Globus pallidus (tissue), 1 donor: ENCODE measurements at places on chromosomes 13 and 19.

DNA sequence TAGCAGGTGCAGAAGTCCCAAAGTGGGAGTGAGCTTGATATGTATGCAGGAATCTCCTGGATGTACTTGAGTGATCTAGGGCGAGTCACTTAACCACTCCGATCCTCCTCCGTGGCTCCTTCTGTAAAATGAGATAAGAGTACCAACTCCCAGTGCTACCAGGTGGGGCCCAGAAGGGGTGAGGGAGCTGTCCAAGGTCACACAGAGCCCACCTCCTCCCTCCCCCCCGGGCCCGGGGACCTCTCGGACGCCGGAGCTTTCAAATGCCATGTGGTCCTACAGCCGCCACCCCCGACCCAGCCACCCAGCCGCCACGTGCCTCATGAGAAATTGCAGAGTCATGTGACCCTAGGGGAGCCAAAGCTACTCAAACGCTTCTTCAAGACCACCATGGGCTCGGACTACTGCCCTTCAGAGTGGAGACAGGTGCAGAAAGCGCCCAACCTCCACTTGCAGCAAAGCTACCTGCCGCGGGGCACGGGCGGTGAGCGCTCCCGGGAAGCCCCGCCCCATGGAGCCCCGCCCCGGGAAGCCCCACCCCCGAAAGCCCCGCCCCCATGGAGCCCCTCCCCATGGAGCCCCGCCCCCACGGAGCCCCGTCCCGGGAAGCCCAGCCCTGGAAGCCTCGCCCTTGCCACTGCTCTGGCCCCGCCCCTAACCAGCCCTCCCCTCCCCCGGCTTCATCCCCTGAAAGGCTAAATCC is 10.1 kb upstream of the ZNF358 start:
- no peak for DNase-seq

- no peak for DNase-seq
Observed at GRCh38 chr19:57078802-57079201, 41.0 kb upstream of the USP29 start.

DNA sequence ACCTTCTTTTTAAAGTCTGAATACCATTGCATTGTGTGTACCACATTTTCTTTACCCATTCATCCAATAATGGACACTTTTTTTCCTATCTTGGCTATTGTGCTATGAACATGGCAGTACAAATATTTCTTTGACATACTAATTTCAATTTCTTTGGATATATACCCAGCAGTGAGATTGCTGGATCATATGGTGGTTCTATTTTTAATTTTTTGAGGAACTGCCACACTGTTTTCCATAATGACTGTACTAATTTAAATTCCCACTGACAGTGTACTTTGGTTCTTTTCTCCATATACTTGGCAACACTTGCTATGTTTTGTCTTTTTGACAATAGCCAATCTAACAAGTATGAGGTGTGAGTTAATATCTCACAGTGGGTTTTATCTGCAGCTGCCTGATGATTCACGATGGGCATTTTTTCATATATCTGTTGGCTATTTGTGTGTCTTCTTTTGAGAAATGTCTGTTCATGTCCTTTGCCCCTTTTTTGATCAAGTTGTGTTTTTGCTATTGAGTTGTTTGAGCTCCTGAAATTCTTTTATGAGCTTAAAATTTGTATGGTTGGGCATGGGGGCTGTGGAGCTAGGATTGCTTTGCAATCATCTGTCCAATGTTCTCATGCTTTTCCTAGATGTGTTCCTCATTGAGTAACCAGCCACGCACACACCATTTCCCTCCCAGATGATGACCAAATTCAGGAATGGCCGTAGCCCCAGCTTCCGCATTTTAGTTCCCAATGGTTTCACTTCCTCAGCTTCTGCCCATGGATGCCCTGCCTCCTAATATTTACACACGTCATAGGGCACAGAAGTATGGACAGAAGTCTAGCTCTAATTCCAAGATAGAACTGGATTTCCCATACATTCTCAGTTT is 380.0 kb upstream of the SGCG start:
- DNase-seq, result peak; percentile 54

- DNase-seq, result no peak
Observed at GRCh38 chr13:67075239-67075638, 154.9 kb downstream of the PCDH9 start.

DNA sequence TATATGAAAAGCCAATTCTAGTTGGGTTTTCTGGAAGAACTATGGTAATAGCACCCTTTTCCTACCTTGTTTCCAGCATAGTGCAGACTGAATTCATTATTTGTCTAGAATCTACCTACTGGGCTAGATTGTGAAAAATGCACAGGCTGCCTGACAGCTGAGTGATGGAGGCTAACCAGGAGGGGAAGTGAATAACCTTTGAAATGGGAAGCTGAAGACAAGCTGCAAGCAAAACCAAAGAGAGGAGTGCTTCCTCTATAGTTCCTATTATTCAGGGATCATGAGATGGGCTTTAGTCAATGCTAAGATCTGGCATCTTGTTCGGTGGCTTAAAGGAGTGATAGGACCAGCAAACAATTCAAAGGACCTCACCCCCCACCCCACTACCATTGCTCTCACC is 26.9 kb downstream of the MZT1 start:
- no peak for DNase-seq

DNA sequence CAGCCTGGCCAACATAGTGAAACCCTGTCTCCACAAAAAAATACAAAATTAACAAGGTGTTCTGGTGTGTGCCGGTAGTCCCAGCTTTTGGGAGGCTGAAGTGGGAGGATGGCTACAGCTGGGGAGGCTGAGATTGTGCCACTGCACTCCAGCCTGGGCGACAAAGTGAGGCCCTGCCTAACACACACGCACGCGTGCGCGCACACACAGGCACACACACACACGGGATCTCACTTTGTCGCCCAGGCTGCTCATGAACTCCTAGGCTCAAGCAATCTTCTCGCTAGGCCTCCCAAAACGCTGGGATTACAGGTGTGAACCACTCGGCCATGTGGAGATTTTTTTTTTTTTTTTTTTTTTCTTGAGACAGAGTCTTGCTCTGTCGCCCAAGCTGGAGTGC is 3.2 kb upstream of the BTBD2 start:
- DNase-seq, result no peak

GRCh38 chr19:39098365-39099269 is 14.4 kb downstream of the ACP7 start:
- no peak for DNase-seq

GRCh38 chr13:98393873-98394272 is 183.0 kb downstream of the STK24 start:
- DNase-seq, result peak; percentile 53

- no peak for DNase-seq
Observed at GRCh38 chr13:41897126-41897525, 63.8 kb downstream of the VWA8 start.

- no peak for DNase-seq
Observed at GRCh38 chr19:1232652-1233072, 5.1 kb downstream of the CBARP start.

DNA sequence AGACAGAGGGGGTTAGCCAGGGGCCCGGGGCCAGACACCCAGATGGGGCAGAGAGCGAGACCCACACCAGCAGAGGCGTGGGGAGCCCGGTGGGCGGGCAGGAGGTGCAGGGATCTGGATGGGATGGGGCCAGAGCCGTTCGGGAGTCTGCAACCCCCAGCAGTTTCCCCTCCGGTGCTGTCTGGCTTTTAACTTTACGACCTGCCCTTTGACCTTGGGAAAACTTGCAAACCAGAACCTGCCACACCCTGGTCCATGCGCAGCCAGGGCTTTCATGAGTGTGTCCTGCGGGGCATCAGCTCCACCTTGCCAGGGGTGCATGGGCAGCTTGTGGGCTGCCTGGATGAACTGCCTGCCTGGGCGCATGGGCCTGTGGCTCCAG is 9.8 kb downstream of the JOSD2 start:
- no peak for DNase-seq

DNA sequence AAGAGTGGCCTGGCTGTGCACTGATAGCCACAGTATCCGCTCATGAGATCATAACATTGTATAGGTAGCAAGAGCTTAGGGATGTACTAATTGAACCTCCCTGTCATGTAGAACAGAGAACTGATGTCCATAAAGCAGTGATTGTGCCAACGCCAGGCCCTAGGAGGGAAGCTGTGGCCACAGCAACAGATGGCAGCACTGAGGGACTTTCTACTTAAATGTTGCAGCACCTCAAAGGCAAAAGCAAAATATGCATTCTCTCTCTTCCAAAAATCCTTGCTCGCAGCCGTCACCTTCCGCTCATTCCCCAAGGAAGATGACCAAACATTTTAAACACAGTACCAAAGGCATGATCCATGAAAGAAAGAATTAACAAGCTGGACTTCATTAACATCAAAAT is 32.3 kb downstream of the COL4A1 start:
- DNase-seq, result no peak

DNA sequence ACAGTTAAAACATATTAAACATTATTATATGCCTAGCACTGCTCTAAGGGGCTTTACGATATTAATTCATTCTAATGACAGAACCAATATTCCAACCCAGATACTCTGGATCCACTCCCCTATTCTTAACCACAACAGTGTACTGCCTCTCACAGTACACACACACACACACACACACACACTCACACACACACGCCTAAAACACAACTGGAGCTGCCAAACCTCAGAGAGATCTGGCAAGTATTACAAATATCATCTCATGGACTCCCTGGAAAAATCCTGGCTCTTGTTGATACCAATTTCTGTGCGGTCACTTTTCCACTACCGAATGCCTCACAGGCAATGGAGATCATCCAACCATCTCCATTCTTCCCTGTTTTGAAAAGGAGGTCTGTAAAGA is 1.3 kb downstream of the ZNF780A start:
- peak; percentile 1 for DNase-seq

DNA sequence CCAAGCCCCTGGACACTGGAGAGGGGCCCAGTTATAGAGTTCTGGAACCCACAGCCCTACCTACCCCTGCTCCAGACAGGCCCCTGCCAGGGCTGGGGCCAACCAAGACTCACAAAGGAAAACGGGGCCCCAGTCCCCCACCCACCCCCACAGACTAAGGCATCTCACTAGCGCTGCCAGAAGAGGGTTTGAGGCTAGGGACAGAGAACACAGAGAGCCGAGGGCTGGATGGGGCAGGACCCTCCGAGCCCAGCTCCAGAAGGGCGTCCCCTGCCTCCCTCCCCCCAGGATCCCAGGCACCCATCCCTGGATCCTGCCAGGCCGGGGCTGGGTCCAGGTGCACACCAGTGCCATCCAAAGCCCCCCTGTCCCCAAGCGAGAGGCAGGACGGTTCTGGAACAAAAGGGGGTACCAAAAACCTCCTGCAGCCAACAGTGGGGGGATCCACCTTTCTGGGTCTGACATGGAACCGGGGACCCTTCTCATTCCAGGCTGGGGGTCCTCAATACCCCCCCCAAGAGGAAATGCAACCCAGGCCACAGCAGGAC is 4.4 kb upstream of the REXO1 start:
- DNase-seq, result no peak

- DNase-seq, result peak; percentile 98
Observed at GRCh38 chr19:7920519-7921301, 572 bp downstream of the SNAPC2 start.

- no peak for DNase-seq
Observed at GRCh38 chr19:10653482-10653731, 739 bp upstream of the ILF3 start.

DNA sequence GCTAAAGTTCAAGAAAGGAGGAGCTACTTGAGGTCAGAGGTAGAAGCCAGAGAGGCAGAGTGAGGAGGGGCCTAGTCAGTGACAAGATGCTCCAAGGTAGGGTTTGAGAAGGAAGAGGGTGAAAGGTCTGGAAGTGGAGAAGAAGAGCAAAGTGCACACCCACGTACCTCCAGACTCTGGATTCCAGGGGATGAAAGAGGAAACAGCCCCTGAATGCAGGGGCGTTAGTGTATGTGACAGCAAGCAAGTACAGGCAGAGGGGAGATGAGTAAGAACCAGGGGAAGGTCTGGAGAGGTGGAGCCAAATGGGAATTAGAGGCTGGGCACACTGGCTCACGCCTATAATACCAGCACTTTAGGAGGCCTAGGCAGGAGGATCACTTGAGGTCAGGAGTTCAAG is 8.7 kb downstream of the RPS28 start:
- DNase-seq, result no peak

GRCh38 chr13:42039457-42039945 is 8.9 kb upstream of the DGKH start:
- DNase-seq, result peak; percentile 43

DNA sequence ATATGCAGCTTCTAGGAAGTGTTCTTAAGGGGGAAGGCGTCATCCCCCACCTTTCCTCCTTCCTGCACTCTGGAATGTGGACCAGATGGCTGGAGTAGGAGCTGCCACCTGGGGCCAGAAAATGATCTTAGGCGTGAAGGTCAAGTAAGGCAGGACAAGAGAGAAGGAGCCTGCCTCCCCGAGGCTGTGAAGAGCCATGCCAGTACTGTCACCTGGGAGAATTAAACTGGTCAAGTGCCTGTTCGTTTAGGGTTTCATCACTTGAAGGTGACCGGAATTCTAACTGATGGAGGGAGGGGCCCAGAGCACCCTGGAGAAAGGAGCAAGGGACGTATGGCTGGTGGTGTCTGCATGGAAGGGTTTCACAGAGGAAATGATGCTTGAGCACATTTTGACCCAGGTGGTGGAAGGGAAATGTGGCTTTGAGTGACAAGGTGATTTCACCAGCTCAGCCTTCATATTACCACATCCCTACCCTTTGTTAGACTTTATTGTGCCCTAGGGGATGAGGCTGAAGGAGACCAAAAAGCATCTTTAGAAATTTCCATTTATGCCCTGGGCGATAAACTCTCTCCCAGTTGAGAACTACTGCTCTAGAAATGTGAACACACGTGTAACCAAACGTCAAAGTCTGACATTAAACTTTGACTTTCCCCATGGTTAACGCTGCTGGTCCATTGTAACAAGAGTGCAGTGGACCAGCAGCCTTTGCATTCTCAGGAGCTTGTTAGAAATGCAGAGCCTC is 37.5 kb downstream of the PPP2R1A start:
- DNase-seq, result no peak

GRCh38 chr13:113813749-113814434 is 50.0 kb downstream of the GAS6 start:
- no peak for DNase-seq

GRCh38 chr19:44875666-44876451 is 15.2 kb upstream of the TOMM40 start:
- DNase-seq, result no peak

GRCh38 chr19:33302974-33303790 is 848 bp upstream of the CEBPA start:
- no peak for DNase-seq

GRCh38 chr13:49453465-49453864 is 9.4 kb downstream of the SETDB2 start:
- no peak for DNase-seq

DNA sequence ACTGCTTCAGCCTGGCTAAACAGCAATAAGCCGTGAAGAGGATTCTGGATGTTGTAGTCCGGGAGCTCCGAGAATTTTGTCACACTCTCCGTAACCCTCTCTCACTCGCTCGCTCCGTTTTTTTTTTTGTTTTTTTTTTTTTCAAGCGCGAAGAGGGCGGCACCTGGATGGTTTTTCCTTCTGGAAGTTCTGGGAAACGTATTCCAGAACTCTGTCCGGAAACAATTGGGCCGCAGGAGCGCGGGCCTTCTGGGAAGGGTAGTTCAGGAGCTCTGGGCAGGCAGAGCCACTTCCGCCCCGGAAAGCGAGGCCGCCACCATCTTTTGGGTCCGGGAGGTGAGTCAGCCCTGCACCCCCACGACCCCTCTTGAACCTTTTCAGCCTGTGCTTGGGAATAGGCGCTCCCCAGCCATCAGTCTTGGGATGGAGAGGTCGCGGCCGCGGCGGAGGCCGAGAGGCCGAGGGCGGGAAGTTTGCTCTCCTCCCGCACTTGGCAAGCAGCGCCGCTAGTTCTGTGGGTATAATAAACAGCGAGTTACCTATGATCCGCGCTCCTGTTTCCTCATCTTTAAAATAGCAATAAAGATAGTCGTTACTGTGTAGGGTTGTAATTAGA is at the start of gene ZNF227:
Gene ZNF227 (plus strand): TSS at position 283 of the 616 bp plus-strand sequence. CDS start 5,261 bp downstream, outside the sequence.
- peak; percentile 90 for DNase-seq
